Posterior cingulate gyrus (tissue), 11 donors: ENCODE measurements at places on chromosomes 13 and 19.

DNA sequence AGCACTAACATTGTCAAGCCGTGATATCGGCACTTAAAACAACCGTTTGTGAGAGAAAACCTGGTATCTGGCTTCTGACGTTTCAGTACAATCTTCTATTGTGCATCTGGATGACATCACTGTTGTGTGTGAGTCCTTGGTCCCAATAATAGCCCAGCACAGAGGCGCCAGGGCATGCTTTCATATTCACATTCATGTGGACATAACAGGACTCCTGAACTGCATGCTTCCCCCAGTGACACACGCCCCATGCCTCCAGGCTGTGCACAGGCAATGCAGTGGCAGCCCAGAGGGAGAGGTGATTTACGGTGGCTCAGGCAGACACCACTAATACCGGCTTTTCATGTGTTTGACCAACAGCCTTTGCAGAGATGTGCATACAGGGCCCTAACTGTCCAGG is 58.1 kb downstream of the MRPL57 start:
- no peak for DNase-seq

DNA sequence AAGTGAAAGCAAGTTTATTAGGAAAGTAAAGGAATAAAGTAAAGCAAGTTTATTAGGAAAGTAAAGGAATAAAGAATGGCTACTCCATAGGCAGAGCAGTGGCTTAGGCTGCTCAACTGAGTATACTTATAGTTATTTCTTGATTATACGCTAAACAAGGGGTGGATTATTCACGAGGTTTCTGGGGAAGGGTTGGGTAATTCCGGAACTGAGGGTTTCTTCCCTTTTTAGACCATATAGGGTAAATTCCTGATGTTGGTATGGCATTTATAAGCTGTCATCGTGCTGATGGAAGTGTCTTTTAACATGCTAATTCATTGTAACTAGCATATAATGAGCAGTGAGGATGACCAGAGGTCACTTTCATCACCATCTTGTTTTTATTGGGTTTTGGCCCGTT is 194.3 kb downstream of the DLEU7 start:
- no peak for DNase-seq

DNA sequence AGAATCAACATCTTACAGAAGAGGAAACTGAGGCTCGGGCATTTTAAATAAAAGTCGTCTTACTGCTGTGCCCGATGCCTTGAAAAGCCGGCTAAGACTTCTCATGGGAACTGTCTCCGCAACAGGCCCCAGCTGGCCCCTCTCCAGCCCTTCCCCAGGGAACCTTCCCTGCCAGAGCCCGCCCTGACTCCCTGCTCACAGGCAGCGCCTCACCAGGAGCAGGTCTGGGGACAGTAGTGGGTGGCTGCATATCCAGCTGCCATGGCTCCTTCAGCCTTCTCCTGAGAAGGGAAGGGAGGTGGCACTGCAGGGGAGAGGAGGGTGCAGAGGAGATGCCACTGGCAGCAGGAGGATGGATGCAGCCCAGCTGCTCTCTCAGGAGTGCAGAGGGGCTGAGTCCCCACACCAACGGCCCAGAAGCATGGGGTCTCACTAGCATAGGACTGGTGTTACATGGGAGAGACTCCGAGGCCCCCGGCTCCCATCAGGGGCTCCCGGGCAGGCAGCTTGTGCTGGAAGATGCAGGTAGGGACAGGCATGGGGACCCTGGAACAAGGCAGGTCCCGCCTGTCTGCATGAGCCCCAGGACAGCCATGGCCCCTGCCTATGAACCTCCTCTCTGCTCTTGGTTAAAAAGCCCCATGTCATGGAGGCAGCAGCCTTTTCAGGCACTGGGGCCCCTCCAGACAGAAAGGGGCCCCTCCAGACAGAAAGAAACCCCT is 216.4 kb upstream of the SGCG start:
- no peak for DNase-seq

- DNase-seq, result no peak
Observed at GRCh38 chr13:56396318-56396717, 744.4 kb upstream of the PRR20A start.

GRCh38 chr19:38385804-38386257 is 2.0 kb downstream of the GGN start:
- peak; percentile 64 for DNase-seq
